SJSA1 (cell line): ENCODE measurements at places on chromosomes 12 and 14. TPM values are rescaled to one million over a fixed set of nuclear protein-coding genes. Genes with fewer than 3 reads are reported as not detected.

DNA sequence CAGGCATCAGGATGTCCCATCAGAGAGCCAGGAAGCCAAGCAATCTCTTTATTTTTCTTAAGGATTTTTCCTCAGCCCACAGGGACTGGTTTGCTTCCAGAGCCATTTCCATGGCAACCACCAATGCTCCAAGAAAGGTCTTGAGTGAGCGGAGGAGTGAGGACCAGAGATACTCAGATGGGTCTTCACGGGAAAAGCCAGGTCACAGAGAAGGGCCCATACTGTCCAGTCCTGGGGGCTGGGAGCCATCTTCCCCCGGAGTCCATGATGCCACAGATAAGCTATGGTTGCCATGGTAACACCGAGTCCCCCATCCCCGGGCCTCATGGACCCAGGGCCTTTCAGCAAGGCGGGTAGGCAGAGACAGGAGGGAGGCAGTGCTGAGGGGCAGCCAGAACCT, 28.6 kb downstream of the CMKLR1 start:
- H3K4me1 ChIP-seq, result no peaks in the 10 kb centered on the region; the same call in 1 of the 2 replicates
- DNase-seq, result no peak
- H3K27me3 ChIP-seq, result no peaks in the 10 kb centered on the region
- H3K4me3 ChIP-seq, result no peak overlapping the region
- H3K27ac ChIP-seq, result no peak overlapping the region

The AREL1 gene
- 15.2 and 23.2 TPM in 2 replicates for total RNA-seq

The LRRIQ1 gene
- not detected in 2 replicates for total RNA-seq

GRCh38 chr14:25522116-25522515, 472.2 kb upstream of the STXBP6 start:
- H3K36me3 ChIP-seq, result no peaks in the 10 kb centered on the region
- no peaks in the 10 kb centered on the region for H3K27me3 ChIP-seq
- H3K4me1 ChIP-seq, result no peaks in the 10 kb centered on the region
- DNase-seq, result no peak

- no peaks in the 10 kb centered on the region for H3K4me1 ChIP-seq
- no peak for DNase-seq
- no peaks in the 10 kb centered on the region for H3K36me3 ChIP-seq
- H3K27me3 ChIP-seq, result no peaks in the 10 kb centered on the region
Measured at GRCh38 chr12:101221301-101221700, 11.3 kb upstream of the SLC5A8 start.

DNA sequence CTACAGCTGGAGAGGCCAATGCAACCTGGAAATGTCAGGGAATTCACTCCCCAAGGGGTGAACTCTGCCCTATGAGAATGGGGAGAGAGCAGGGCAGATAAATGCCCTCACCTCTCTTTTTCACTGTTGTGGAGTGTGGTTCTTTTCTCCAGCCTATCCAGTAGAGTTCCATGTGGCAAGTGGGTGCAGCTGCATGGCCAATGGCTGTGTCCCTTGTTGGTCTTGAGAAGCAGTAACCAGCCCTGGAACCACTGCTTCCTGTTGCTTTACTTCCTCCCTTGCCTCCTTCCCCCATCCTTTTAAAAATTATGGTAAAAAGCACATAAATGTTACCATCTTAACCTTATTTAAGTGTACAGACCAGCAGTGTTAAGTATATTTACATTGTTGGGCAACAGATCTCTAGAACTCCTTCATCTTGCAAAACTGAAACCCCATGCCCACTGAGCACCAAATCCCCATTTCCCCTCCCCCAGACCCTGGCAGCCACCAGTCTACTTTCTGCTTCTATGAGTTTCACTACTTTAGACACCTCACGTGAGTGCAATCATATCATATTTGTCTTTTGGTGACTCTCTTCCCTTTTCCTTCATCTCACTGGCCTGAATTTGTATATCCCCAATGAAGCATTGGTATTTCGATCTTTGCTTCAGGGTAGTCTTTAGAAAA, 77.0 kb upstream of the GRIP1 start:
- no peaks in the 10 kb centered on the region for H3K36me3 ChIP-seq
- no peak overlapping the region for H3K27ac ChIP-seq
- H3K4me3 ChIP-seq, result no peak overlapping the region
- peaks cover 3% of the 10 kb centered on the region; the same call in 1 of the 2 replicates for H3K27me3 ChIP-seq

The SLC39A5 gene
- not detected in 2 replicates for total RNA-seq

- no peak overlapping the region for H3K4me3 ChIP-seq
- H3K27me3 ChIP-seq, result peaks cover 88% of the 10 kb centered on the region
- no peaks in the 10 kb centered on the region for H3K36me3 ChIP-seq
- peak; percentile 78 for DNase-seq
Measured at GRCh38 chr12:48038085-48038484, 33.8 kb upstream of the COL2A1 start.

The MUCL1 gene
- not detected in 2 replicates for total RNA-seq

The MMP19 gene
- total RNA-seq, result 9.8 and 14.5 TPM in 2 replicates

GRCh38 chr14:37172024-37172869, at the start of gene SLC25A21:
Gene SLC25A21 (minus strand): TSS chr14:37172606.
- H3K4me3 ChIP-seq, result peak within 1 kb of the TSS; percentile 65
- no peaks in the 10 kb centered on the region for H3K27me3 ChIP-seq
- DNase-seq, result peak; percentile 84
- H3K4me1 ChIP-seq, result peaks cover 4% of the 10 kb centered on the region; the same call in 1 of the 2 replicates

GRCh38 chr14:103819503-103820307, 27.7 kb downstream of the PPP1R13B start:
- no peaks in the 10 kb centered on the region for H3K36me3 ChIP-seq
- DNase-seq, result no peak
- no peak overlapping the region for H3K27ac ChIP-seq
- no peak overlapping the region for H3K4me3 ChIP-seq

- DNase-seq, result no peak
- no peak overlapping the region for H3K27ac ChIP-seq
- no peak overlapping the region for H3K4me3 ChIP-seq
- H3K27me3 ChIP-seq, result no peaks in the 10 kb centered on the region
- no peaks in the 10 kb centered on the region for H3K4me1 ChIP-seq
- H3K36me3 ChIP-seq, result no peaks in the 10 kb centered on the region
Measured at GRCh38 chr12:88017964-88018363, 11.2 kb downstream of the C12orf50 start.

The COCH gene
- 0.34 and 0.63 TPM in 2 replicates for total RNA-seq

- no peaks in the 10 kb centered on the region; the same call in 1 of the 2 replicates for H3K4me1 ChIP-seq
- H3K36me3 ChIP-seq, result no peaks in the 10 kb centered on the region
- no peak overlapping the region for H3K27ac ChIP-seq
- H3K4me3 ChIP-seq, result no peak overlapping the region
Measured at GRCh38 chr14:33551963-33552362, 398.9 kb downstream of the EGLN3 start.

DNA sequence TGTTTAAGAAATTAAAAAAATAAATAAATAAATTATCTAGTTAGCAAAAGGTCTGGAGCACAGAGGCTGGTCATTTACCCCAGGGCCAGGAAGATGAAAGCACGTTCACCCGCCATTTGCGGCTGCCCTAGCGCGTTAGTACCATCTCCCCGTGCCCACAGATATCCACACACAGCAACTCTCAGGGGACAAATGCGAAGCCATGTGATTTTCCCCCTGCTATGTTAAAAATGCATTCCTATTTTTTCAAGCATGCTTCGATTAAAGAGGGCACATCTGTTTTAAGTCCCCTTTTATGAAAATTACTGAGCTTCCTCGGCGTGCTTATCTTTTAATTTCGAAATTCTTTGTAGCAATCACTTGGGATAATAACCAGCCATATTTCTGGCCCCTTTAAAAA, 56.9 kb upstream of the PIWIL1 start:
- H3K4me1 ChIP-seq, result no peaks in the 10 kb centered on the region
- H3K36me3 ChIP-seq, result no peaks in the 10 kb centered on the region
- H3K27ac ChIP-seq, result no peak overlapping the region

DNA sequence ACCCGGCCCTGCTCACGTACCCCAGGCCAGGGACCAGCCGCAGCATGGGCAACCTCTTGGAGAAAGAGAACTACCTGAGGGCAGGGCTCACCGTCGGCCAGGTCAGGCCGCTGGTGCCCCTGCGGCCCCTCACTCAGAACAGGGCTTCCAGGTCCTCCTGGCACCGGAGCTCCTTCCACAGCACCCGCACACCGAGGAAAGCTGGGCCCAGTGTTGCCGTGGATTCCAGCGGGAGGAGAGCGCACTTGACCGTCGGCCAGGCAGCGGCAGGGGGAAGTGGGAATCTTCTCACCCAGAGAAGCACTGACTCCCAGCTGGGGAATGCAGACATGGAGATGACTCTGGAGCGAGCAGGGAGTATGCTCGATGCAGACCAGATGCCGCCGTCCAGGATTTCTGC, 7.9 kb upstream of the VAMP1 start:
- H3K4me1 ChIP-seq, result peaks cover 42% of the 10 kb centered on the region
- H3K36me3 ChIP-seq, result no peaks in the 10 kb centered on the region
- no peak for DNase-seq
- H3K27ac ChIP-seq, result no peak overlapping the region
- no peaks in the 10 kb centered on the region for H3K27me3 ChIP-seq

DNA sequence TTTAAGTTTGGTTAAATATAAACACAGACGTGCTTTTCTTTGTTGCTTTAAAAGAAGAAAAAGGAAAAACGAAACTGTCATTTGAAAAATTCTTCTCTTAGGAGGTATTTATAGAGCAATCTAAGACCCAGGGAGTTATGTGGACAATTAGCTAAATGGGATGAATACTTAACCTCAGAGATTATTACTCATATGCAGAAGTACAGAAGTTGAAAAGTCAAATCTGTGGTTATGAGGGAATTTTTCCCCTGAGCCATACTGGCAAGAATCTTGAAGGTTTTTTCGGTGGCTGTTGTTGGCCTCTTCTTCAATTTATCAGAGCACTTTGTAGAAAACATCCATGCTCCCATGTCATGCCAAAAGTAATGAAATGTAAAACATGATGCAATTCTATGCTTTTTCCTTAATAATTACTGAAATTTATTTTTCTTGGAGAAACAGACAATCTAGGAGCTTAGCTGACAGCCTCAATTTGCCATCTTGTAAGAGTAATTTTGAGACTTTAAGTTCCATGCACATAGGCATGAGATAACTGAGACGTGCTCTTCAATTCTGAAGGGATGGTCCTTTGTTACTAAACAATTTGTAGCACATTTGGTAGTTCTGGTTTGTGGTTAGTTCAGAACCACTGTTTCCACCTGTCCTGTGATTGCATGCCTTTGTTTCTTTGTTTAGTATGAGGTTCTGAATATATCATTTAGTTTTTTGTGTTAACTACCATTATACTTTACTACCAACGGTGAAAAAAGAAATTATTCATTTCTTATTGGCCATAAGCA, 126.6 kb downstream of the BCAT1 start:
- H3K36me3 ChIP-seq, result peaks cover 41% of the 10 kb centered on the region
- H3K4me1 ChIP-seq, result peaks cover 23% of the 10 kb centered on the region
- H3K4me3 ChIP-seq, result no peak overlapping the region

GRCh38 chr14:75051556-75051899, 261 bp upstream of the MLH3 start:
- no peaks in the 10 kb centered on the region for H3K27me3 ChIP-seq
- DNase-seq, result no peak
- H3K4me3 ChIP-seq, result peak overlapping the region; percentile 62
- peaks cover 41% of the 10 kb centered on the region for H3K4me1 ChIP-seq

The WNT1 gene
- not detected in 2 replicates for total RNA-seq

- no peaks in the 10 kb centered on the region; the same call in 1 of the 2 replicates for H3K27me3 ChIP-seq
- H3K4me1 ChIP-seq, result peaks cover 47% of the 10 kb centered on the region
Measured at GRCh38 chr12:27537855-27538675, 14.1 kb downstream of the PPFIBP1 start.

DNA sequence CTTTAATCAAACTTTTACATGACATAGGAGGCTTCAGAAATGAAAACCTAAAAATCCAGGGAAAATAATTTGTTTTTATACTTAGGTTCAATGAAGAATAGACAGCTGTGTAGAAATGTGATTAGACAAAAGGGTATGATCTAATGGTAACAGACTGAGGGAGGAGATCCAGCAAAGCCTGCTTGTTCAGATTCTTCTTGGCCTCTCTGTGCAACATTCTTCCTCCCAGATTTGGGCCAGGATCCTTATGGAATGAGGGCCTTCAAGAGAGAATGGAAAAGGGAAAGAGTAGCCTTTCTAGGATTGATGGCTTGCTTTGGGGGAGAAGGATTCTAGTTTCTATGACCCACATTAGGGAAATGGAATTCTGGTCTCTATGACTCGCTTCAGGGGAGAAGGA, 94.5 kb upstream of the G2E3 start:
- DNase-seq, result no peak
- no peak overlapping the region for H3K27ac ChIP-seq
- no peaks in the 10 kb centered on the region for H3K4me1 ChIP-seq
- H3K27me3 ChIP-seq, result no peaks in the 10 kb centered on the region; the same call in none of the 2 replicates

The VRTN gene
- not detected in 2 replicates for total RNA-seq

GRCh38 chr12:50745861-50746260, 18.0 kb upstream of the ATF1 start:
- H3K4me3 ChIP-seq, result no peak overlapping the region
- H3K27ac ChIP-seq, result no peak overlapping the region
- H3K4me1 ChIP-seq, result no peaks in the 10 kb centered on the region
- no peak for DNase-seq
- H3K27me3 ChIP-seq, result no peaks in the 10 kb centered on the region

- no peak overlapping the region for H3K4me3 ChIP-seq
- H3K27me3 ChIP-seq, result no peaks in the 10 kb centered on the region
- H3K27ac ChIP-seq, result peak overlapping the region; percentile 90
- peaks cover 6% of the 10 kb centered on the region for H3K36me3 ChIP-seq
- no peak for DNase-seq
- H3K4me1 ChIP-seq, result peaks cover 51% of the 10 kb centered on the region
Measured at GRCh38 chr12:89448526-89448925, 76.1 kb downstream of the GALNT4 start.

- H3K36me3 ChIP-seq, result no peaks in the 10 kb centered on the region
- DNase-seq, result no peak
- no peak overlapping the region for H3K27ac ChIP-seq
- no peak overlapping the region for H3K4me3 ChIP-seq
Measured at GRCh38 chr12:14578646-14579045, 11.0 kb upstream of the PLBD1 start.

DNA sequence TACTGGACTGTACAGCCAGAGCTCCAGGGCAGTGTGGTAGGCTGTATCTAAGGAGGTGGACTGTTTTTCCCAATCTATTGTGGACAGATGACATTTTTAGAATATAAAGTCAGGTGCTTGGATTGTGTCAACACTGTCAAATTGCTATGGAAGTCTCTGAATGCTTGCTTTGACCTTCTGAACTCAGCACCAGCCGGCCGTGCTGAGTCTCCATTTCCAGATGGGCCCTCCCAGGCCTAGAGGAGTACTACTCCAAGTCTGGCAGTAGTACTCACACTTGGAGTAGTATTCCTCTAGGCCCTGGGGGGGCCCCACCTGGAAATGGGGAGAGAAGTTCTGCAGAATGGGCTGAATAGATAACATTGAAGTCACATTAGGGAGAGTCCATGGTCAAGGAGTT, 16.2 kb upstream of the KCNK13 start:
- no peak overlapping the region for H3K27ac ChIP-seq
- DNase-seq, result no peak
- peaks cover 20% of the 10 kb centered on the region for H3K36me3 ChIP-seq
- no peak overlapping the region for H3K4me3 ChIP-seq
- no peaks in the 10 kb centered on the region for H3K4me1 ChIP-seq
